ENCODE measurements at places on chromosomes 1 and 21.

DNA sequence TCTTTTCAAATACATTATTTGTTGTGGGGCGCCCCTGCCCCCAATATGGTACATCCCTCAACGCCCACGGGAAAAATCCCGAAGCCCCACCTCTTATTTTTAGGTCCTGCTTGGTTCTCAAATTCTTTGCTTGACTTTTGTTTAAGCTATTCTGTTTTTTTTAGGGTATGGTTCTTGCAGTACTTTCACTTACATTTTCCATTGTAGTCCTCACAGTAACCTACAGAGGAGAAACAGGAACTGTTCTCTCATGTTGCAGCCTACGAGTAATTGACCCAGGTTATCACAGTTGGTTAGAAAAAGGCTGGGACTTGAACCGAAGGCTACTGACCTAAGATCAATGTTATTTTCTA is 697 bp upstream of the C21orf91 start:
- DNase-seq, result no peak

DNA sequence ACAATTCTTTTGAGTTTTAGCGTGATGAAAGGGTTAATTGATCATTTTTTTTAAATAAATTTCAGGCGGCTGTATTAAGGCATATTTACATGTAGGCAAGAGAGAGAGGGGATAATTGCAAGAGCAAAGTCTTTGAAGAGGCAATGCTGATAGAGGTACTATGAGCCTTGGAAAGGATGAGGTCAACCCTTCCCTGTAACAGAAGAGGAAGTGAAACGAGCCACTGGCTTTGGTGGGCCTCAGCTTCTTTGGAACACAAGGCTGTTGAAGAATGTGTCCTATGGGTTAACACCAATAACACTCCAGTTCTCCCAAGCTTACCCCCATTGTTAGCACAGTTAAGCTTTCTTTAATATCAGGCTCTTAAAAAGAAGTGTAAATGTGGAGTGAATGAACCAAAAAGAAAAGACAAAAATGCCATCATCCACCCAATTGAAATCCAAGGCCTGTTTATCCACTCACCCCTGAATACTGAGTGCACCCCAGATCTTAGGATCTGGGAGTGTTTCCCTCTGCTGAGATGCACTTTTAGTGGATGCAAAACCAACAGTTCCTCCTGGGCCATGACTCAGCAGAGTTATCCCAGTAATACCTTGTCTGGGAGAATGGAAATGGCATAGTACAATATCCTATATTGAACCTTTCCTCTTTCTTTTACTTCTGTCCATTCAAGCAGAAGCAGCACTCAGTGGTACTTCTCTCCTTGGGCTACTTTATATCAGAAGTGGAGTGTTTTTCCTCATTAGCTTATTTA is 216.4 kb downstream of the SLC44A5 start:
- DNase-seq, result no peak

DNA sequence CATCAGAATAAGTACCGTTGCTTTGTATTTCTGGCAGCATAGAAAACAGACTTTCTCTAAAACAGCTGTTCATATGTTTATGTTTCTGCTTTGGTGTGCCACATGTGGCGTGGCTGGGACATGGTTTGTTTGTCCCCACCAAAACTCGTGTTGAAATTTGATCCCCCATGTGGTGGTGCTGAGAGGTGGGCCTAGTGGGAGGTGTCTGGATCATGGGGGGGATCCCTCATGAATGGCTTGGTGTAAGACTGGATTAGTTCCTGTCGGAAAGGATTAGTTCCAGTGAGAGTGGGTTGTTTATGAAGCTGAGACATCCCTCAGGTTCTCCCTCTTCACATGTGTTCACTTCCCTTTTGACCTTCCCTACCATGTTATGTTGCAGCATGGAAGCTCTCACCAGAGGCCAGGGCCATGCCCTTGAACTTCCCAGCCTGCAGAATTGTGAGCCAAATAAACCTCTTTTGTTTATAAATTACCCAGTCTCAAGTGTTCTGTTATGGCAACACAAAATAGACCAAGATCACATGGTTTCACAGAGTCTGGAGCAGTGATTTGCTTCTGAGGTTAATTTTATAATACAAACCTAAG is 17.9 kb upstream of the H3-3A start:
- DNase-seq, result no peak

DNA sequence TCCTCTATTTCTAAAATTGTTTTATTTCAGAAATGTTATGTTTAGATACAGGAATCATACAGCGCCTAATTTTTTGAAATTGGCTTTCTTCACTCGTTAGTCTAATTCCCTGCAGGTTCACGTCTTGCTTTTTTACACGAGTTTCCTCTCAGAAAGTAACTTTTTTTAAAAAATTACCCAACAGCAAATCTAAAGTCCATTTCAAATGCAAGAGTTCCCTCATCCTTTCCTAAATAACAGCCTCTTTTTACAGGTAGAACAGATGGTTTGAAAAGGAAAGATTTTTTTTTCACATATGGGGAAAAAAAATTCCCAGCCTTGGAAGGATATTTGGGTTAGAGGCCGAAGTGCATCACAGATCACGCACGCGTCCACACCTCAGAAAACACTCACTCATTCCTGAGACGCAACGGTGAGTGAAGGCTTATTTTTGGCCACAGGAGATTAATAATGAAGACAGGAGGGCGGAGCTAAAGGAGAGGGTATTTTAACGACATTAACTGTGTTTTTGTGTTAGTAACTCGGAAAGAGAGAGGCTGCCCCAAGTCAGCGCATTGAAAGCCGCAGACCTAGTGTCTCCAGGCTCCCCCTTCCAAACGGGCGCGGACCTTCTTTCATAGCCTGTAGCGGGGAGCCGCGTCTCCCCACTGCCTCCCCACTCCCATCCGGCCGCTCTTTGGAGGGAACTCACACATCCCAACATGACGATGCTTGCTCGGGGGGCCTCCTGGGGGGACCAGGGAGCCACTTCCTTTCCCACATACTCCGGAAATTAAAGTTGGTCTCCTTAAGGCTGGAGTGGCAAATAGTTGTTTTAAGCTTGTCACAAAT is 969 bp upstream of the RIPK4 start:
- peak; percentile 60 for DNase-seq

- no peak for DNase-seq
Measured at GRCh38 chr1:230611128-230611877, 31.0 kb upstream of the COG2 start.

DNA sequence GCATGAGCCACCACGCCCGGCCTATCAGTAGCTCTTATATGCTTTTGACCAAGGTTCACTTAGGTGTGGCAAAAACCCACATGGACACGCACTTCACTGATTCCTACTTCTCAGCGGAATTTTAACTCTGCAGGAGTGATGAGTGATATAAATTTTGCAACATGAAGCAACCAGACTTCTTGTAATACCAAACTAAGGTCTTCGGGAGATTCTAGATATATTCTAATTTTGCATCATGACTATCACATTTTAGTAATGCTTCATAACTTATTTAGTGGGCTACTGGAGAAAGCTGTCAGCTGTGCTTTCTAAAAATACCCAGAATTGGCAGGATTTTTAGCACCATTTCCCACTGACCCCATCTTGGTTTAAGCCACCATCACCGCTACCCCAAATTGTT is 27.8 kb downstream of the RHCE start:
- no peak for DNase-seq

DNA sequence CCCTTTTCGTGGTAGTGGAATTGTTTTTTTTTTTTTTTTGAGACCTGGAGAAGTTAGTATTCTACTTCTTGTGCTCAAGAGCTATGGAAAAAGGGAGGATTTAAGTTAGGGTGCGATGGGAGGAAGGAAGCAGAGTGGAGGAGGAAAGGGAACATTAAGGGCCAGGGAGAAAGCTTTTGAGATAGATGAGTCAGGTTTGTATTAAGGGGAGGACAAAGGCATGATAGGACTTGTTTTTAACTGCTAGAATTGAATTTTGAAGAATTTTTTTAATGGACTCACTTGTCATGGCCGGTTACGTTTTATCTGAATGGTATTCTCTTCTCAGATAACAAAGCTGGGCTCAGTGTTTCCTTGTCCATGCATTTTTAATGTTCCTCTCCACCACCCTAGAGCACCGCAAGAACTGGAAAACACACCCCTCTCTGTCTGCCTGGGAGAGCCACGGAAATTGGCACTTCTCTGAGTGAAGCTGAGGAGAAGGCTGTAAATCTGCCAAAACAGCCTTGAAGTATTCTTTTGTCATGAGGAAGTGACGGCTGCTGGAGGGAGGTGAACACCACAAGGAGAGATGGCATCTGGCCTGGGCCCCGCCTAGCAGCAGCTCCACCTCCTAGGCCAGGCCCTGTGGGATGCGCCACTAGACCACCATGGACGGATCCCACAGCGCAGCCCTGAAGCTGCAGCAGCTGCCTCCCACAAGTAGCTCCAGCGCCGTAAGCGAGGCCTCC is 3.5 kb downstream of the NIPAL3 start:
- peak; percentile 83 for DNase-seq

- no peak for DNase-seq
Measured at GRCh38 chr1:61270107-61270506, 187.7 kb downstream of the NFIA start.

GRCh38 chr1:226109829-226110248 is 47.3 kb downstream of the H3-3A start:
- DNase-seq, result peak; percentile 82

DNA sequence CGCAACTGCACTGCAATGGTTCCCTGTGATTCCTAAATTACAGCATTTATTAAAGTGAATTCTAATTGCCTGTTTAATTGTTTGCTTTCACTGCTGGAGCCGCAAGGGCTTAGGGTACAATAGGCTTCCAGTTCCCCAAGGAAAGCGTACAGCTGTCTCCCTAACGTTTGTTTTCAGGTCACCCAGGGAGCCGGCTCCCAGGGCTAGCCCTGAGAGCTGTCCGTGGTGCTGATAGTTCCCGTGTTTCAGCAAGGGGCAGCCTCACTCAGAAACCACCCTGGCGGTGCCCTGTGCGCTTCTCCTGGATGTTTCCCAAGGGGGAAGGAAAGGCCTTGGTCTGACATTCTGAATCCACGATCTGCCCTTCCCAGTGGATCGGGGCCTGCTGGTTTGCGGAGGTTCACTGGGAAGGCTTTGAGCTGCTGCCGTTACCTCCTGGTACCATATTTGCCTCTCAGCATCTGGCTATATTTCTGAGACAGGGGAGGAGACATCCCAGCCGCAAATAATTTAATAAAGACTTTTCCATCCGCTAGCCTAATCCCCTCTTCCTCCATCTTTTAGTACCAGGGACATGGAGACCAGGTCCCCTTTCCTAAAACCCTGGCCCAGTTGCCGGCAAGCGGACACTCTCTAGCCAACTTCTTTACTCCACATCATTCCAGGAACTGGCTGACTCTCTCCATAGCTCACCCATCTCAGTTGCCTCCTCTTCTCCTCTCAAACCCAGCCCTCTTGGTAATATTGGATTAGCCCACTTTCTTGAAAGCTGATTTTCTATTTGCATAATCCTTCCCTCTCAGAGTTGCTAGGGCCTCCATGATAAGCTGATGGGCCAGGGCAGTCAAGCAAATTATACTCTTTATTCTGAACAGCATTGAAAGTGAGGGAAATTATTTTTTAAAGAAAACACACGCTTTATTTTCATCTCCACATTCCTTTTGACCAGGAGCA is 149.0 kb downstream of the IGSF21 start:
- peak; percentile 40 for DNase-seq

DNA sequence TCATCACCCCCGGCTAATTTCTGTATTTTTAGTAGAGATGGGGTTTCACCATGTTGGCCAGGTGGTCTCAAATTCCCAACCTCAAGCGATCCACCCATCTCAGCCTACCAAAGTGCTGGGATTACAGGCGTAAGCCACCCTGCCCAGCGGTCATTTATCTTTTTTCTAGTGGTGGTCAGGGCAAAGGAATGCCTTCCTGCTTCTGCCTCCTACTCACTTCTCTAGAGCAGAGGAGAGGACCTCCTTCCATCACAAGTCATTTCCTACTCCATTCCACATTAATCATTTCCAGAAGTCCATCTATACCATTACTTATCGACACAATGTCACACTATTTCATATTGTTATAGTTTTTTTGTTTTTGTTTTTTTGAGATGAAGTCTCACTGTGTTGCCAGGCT is 13.3 kb downstream of the FBXO42 start:
- no peak for DNase-seq

- no peak for DNase-seq
Measured at GRCh38 chr1:76547916-76548315, 319.4 kb upstream of the ST6GALNAC5 start.

DNA sequence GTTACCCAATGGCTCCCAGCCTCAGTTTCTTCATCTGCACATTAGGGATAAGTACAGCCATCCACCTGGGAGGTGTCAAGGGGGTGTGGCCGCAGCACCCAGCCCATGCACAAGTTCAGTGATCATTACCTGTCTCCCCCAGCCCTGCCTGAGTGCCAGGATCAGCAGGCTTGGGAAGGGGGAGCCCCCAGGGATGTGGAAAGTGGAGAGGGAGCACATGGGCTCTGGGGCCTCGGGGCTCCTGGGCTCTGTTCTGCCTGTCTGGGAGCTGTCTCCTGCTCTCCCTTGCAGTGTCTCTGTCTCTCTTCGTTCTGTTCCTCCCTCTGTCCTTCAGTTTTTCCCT is 10.8 kb upstream of the PADI1 start:
- no peak for DNase-seq

GRCh38 chr1:113303267-113303666 is 87.0 kb upstream of the MAGI3 start:
- no peak for DNase-seq

DNA sequence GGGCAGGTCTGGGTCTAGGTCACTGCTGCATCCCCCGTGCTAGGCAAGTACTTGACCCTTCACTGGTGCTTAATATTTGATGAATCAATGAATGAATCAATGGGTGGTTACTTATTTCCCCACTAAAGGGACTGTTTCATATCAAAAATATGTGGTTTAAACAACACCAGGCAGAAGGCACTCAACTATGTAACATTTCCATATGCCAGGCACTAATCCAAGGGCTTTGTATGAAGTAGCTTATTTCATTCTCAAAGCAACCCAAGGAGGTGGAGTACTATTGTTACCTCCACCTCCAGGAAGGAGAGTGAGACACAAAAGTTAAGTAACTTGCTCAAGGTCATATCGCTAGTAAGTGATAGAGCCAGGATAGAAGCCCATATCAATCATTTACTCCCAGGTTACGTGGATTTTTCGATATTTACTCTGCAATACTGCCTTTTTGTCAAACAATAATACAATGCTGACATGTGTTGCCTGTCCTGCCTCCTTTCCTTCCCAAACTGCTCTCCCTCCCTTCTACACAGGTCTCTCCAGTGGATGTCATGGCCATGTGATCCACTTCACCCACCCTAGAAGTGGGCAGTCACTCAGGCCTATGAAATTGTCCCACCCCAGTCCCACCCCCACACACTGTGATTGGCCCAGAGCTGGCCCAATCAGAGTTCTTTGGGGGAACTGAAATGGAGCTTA is 142.8 kb downstream of the ETS2 start:
- DNase-seq, result no peak

GRCh38 chr1:41349361-41350054 is 11.7 kb upstream of the FOXO6 start:
- no peak for DNase-seq

GRCh38 chr1:68706639-68707317 is 209.9 kb upstream of the DEPDC1 start:
- no peak for DNase-seq

- peak; percentile 92 for DNase-seq
Measured at GRCh38 chr21:34986561-34987500, 62.3 kb downstream of the RUNX1 start.
